ENCODE measurements at places on chromosomes 7 and 10. TPM values are rescaled to one million over a fixed set of nuclear protein-coding genes. Genes with fewer than 3 reads are reported as not detected.

DNA sequence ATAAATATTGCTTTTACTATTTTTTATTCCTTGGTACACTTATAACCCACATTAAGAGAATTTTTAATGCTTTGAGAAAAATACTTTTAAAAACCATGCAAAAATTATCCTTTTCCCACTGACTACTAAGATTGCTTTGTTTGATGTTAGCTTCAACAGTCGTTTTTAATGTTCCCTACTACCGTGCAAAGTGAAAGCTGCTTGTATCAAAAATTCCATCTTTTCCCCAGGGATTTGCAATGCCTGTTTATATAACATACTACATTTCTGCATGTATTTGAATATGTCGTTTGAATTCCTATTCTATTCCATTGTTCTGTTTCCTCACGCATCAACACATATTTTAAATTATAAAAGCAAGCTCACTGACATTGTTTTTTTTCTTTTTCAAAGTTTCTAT is 54.4 kb downstream of the TFPI2 start:
- H3K27ac ChIP-seq: no peak overlapping the region
- no peaks in the 10 kb centered on the region for H3K36me3 ChIP-seq
- no peaks in the 10 kb centered on the region for H3K27me3 ChIP-seq
- H3K4me1 ChIP-seq: no peaks in the 10 kb centered on the region
- H3K4me3 ChIP-seq: no peak overlapping the region

GRCh38 chr10:34889004-34889869 is 74.1 kb upstream of the PARD3 start:
- no peak overlapping the region for H3K27ac ChIP-seq
- H3K27me3 ChIP-seq: no peaks in the 10 kb centered on the region
- H3K4me3 ChIP-seq: no peak overlapping the region

- H3K27ac ChIP-seq: no peak overlapping the region
- no peaks in the 10 kb centered on the region for H3K4me1 ChIP-seq
- no peaks in the 10 kb centered on the region for H3K27me3 ChIP-seq
- no peak for DNase-seq
- H3K4me3 ChIP-seq: no peak overlapping the region
Measured at GRCh38 chr7:121275204-121275603, 53.6 kb upstream of the WNT16 start.

DNA sequence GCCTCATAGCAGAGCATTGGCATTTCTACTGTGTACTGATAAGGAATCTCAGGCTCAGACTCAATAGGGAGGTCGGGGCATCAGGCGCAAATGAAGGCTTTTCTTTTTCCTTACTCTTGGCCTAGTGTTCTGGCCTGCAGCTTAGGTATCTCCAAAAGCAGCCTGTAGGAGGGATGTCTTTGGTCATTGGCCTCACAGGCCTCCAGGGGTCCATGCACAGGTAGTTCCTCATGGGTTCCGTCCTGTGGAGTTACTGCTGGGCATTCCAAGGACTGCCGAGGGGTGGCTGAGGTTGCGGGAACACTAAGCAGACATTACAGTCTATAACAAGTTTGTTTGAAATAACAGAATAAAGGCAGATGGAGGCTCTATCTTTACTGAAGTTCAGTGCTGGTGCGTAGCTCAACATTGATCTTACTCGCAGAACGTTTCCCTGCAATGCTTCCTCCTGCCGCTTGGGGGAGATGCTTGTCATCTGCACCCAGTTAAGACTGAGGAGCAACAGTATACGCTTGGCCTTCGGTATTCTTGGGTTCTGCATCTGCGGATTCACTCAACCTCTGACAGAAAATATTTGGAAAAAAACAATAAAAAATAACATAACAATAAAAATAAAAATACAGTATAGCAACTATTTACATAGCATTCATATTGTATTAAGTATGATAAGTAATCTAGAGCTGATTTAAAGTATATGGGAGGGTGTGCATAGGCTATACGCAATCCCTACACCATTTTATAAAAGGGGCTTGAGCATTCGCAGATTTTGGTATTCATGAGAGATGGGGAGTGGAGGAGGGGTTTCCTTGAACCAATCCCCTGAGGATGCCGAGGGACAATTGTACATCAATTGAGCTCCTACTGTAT is 58.9 kb downstream of the SH2D4B start:
- DNase-seq: peak; percentile 66
- no peaks in the 10 kb centered on the region for H3K4me1 ChIP-seq
- H3K4me3 ChIP-seq: no peak overlapping the region
- no peak overlapping the region for H3K27ac ChIP-seq

- H3K4me1 ChIP-seq: no peaks in the 10 kb centered on the region
- no peak overlapping the region for H3K4me3 ChIP-seq
- no peak for DNase-seq
Measured at GRCh38 chr7:55233001-55233400, 132.1 kb upstream of the LANCL2 start.

DNA sequence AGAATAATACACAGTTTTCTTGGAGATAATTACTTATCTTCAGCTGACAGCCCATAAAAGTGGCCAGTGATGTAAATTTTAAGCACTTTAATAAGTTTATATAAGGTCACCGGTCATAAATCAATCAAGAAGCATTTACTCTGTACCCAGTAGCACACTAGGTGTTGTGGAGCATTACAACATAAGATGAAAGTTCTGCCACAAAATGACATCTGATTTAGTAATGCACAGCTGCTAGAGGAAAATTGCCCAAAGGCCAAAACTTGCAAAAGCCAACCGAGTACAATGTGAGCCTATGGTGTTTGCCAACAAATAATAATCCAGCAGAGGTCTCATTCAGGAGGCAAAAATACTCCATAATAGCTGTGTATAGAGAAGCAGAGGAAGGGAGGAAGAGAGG is 63.6 kb downstream of the GPR37 start:
- H3K4me3 ChIP-seq: no peak overlapping the region
- no peaks in the 10 kb centered on the region for H3K27me3 ChIP-seq
- DNase-seq: no peak

GRCh38 chr7:7931626-7932025 is 37.0 kb upstream of the GLCCI1 start:
- H3K4me3 ChIP-seq: no peak overlapping the region
- no peaks in the 10 kb centered on the region for H3K36me3 ChIP-seq
- H3K27ac ChIP-seq: no peak overlapping the region
- H3K27me3 ChIP-seq: no peaks in the 10 kb centered on the region
- DNase-seq: no peak

GRCh38 chr10:43338117-43338516 is 33.3 kb upstream of the FXYD4 start:
- no peaks in the 10 kb centered on the region for H3K27me3 ChIP-seq
- no peak for DNase-seq
- no peaks in the 10 kb centered on the region for H3K36me3 ChIP-seq

- DNase-seq: no peak
- H3K36me3 ChIP-seq: no peaks in the 10 kb centered on the region
- H3K4me1 ChIP-seq: no peaks in the 10 kb centered on the region
- no peaks in the 10 kb centered on the region for H3K27me3 ChIP-seq
- H3K4me3 ChIP-seq: no peak overlapping the region
- H3K27ac ChIP-seq: no peak overlapping the region
Measured at GRCh38 chr7:156754201-156754600, 113.6 kb downstream of the RNF32 start.

GRCh38 chr10:102120142-102120990 is at the start of gene LDB1:
LDB1 (minus strand) TSS chr10:102120368; CDS start chr10:102120110, 258 bp downstream.
- peak within 1 kb of the TSS; percentile 89 for H3K4me3 ChIP-seq
- peaks cover 32% of the 10 kb centered on the region for H3K4me1 ChIP-seq
- DNase-seq: peak; percentile 76

GRCh38 chr7:14851610-14852009 is 50.9 kb downstream of the DGKB start:
- no peak overlapping the region for H3K27ac ChIP-seq
- no peaks in the 10 kb centered on the region for H3K4me1 ChIP-seq
- H3K4me3 ChIP-seq: no peak overlapping the region

DYDC2 gene
- total RNA-seq: not detected

- no peak for DNase-seq
- no peak overlapping the region for H3K4me3 ChIP-seq
- H3K36me3 ChIP-seq: no peaks in the 10 kb centered on the region
- peaks cover 45% of the 10 kb centered on the region for H3K4me1 ChIP-seq
- peak overlapping the region; percentile 88 for H3K27ac ChIP-seq
Measured at GRCh38 chr10:132420469-132420980, 23.5 kb downstream of the PWWP2B start.

DNA sequence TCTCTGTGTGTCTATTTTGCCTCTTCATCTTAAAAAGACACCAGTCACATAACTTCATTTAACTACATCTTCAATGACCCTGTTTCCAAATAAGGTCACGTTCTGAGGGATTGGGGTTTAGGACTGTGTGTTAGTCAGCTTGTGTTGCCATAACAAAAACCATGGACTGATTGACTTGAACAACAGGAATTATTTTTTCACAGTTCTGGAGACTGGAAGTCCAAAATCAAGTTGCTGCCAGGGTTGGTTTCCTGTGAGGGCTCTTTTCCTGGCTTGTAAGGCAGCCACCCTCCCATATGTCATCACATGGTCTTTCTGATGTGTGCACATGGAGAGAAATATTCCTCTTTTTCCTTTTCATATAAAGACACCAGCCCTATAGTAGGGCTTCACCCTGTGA is 55.3 kb downstream of the REEP3 start:
- no peaks in the 10 kb centered on the region for H3K4me1 ChIP-seq
- H3K36me3 ChIP-seq: no peaks in the 10 kb centered on the region
- DNase-seq: no peak
- no peaks in the 10 kb centered on the region for H3K27me3 ChIP-seq

GIMAP7 gene
- total RNA-seq: 4.8 TPM

GRCh38 chr7:105461518-105461917 is 60.6 kb downstream of the PUS7 start:
- H3K4me1 ChIP-seq: no peaks in the 10 kb centered on the region
- no peaks in the 10 kb centered on the region for H3K36me3 ChIP-seq
- DNase-seq: no peak
- no peak overlapping the region for H3K27ac ChIP-seq
- no peak overlapping the region for H3K4me3 ChIP-seq

AOAH gene
- total RNA-seq: 46.2 TPM

ZNF32 gene
- total RNA-seq: 22.2 TPM

DNA sequence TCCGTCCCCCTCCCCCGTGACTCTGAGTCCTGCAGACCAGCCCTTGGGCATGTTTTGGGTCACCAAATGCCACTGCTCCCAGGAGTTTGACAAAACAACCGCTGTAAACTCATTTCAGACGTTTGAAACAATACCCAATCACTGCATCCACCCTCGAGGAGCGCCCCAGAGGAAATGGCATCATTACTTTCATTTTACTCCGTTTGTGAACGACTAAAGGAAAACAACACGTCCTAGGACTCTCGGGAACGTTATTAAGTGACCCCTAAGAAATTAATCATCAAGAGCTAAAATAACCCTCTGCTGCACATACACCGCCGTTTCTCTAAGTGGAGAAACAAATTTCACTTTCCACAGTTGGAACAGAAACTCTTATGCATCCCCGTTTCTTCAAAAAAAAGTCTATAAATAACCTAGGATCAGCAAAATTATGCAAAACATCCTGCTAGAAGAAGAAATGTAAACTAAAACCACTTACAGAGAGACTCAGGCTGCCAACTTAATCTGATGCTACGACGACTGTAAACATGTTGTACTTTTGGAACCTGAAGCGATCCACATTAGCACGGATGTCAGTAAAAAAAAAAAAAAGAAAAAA is 109.9 kb upstream of the EFCAB10 start:
- peak overlapping the region; percentile 79 for H3K27ac ChIP-seq
- no peaks in the 10 kb centered on the region for H3K4me1 ChIP-seq
- H3K4me3 ChIP-seq: peak overlapping the region; percentile 35
- no peaks in the 10 kb centered on the region for H3K27me3 ChIP-seq
- peak; percentile 53 for DNase-seq

TCERG1L gene
- not detected for total RNA-seq

DNA sequence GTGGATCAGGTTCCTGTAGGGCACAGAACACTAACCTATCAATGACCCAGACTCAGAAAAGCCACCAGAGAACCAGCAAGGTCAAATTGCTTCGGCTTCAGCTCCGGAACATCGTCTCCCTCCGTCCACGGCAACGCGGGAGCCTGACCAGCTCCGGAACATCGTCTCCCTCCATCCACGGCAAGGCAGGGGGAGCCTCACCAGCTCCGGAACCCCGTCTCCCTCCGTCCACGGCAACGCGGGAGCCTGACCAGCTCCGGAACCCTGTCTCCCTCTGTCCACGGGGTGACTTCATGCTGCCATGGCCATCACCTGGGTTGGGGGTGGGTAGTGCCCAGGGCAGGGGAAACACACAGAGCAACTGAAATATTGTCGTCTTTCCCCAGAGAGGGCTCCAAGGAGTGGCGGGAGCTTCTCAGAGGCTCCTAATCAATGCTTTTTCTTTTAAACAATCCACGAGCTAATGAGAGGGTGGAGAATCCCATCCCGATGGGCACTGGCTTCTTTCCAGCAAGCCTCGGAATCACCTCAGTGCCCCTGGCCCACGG is 403.5 kb downstream of the DNAJB6 start:
- no peaks in the 10 kb centered on the region for H3K27me3 ChIP-seq
- DNase-seq: no peak
- no peaks in the 10 kb centered on the region for H3K36me3 ChIP-seq
- H3K4me1 ChIP-seq: no peaks in the 10 kb centered on the region
- H3K4me3 ChIP-seq: no peak overlapping the region
- no peak overlapping the region for H3K27ac ChIP-seq
